Thoracic aorta (tissue), 2 donors: ENCODE measurements at places on chromosomes 2 and 18. TPM values are rescaled to one million over a fixed set of nuclear protein-coding genes. Genes with fewer than 3 reads are reported as not detected.

UBE2F gene
- total RNA-seq = 51.9 TPM

- DNase-seq = no peak
Measured at GRCh38 chr2:44746856-44747615, 194.5 kb upstream of the SIX3 start.

- DNase-seq = no peak
Measured at GRCh38 chr2:170690640-170691039, 24.5 kb upstream of the SP5 start.

- DNase-seq = no peak
Measured at GRCh38 chr2:157747695-157748370, 119.2 kb upstream of the ACVR1C start.

DNA sequence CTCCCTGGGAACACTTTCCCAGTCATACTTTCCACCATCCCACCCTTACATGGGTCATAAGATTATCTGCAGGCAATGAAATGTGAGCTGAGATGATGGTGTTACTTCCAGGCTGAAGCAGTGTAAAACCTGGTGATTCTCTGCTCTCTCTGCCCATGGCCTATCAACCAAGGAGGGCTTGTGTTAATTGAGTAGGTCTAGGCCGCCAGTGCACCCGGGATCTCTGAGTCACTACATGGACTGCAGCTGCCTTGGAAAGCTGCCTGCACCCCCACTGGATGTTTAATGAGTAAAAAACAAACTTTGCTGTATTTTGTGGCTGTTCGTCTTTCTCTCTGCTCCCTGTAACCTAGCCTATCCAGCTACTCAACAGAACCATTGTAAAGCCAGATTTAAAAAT, 451.7 kb upstream of the SMIM21 start:
- DNase-seq = no peak

DNA sequence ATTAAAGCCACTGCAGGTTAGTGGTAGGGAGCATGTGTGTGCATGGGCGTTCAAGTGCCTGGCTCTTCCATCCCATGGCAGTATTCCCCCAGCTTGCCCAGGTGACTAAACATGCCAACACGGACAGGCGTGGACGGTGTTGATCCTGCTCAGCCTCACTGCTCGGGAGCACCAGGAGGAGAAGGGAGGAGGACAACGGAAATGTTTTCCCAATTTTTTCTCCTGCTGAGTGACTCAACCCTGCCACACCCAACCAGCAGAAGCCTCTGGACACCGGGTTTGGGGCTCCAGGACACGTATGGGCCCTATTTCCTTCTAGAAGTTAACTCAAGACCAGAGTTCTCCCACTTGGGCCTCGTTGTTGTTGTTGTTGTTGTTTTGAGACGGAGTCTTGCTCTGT, 139.1 kb downstream of the CYP26B1 start:
- DNase-seq = no peak

FAM228A gene
- total RNA-seq = 0.81 TPM

CHST10 gene
- total RNA-seq = 4.6 TPM
